Uterus (tissue), 4 donors: ENCODE measurements at places on chromosomes 11 and 22. TPM values are rescaled to one million over a fixed set of nuclear protein-coding genes. Genes with fewer than 3 reads are reported as not detected.
A peak's percentile ranks its signal among the peaks of the same experiment; 100 is the strongest.

GRCh38 chr11:19727246-19727645, 14.6 kb downstream of the NAV2 start:
- DNase-seq, result no peak
- H3K36me3 ChIP-seq, result no peaks in the 10 kb centered on the region
- no peaks in the 10 kb centered on the region for H3K27me3 ChIP-seq
- no peak overlapping the region for H3K27ac ChIP-seq

- no peak for DNase-seq
- no peaks in the 10 kb centered on the region for H3K27me3 ChIP-seq
- no peaks in the 10 kb centered on the region for H3K4me1 ChIP-seq
- no peak overlapping the region for H3K4me3 ChIP-seq
These were observed 570.6 kb downstream of the INSC start for GRCh38 chr11:15685306-15685705.

ACAD8 gene
- total RNA-seq, result 18.2 TPM

DNA sequence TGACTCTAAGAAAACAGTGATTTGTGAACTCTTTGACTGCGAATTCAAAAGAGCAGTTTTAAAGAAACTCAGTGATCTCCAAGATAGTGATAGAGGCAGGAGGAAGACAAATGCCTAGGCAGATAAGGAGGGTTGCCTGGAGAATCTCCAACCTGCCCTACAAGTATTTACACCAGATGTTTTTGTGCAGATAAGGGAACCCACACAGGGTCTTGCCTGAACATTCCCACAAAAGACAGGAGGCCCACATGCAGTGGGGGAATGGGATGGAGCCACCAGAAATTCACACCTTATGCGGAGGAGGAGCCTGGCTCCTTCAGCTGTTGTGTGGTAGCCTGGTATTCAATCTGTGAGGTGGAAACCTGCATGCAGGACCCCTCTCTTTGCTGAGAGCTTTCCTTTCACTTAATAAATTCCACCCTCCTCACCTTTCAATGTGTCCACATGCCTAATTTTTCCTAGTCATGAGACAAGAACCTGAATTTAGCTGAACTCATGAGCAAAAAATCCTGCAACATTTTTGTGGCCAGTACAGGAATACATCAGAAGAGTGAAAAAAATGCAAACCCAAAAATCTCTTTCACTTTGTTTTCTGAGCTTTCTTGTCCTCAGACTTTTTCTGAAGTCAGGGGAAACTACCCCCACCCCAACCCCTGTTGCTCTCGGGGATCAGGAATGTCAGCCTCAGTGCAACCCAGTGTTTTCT, 8.1 kb upstream of the GLYAT start:
- no peaks in the 10 kb centered on the region for H3K4me1 ChIP-seq
- no peak overlapping the region for H3K4me3 ChIP-seq
- no peak overlapping the region for H3K27ac ChIP-seq

DNA sequence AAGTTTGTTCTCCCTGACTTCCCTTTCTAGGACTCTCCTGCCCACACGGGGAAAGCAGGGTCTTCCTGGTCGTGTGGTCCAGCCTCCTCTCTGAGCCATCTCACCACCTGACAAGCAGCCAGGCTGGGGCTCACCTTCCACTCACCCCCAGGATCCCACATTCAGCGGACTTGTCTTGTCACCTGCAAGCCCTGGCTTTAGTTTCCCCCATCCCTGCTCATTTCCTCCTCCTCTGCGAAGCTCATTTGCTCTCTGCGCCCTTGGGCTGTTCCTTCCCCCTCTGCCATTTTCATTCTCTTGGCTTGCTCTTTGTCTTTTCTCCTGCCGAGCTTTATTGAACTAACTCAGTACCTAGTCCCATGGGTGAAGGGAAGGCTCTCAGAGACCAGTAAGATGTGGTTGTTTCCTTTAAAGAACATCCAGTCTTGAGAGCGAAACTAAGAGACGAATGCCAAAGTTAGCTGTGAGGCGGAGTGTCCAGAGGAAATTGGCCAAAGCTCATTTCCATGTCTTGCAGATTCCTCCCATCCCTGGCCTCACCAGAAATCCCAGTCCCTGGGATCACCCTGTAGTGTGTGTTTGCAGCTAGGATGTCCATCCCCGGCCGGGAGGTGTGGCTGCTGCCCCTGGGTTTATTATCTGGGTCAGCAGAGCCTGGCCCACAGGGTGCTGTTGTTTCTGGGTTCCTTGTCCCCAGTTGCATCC, 2.0 kb downstream of the ST14 start:
- H3K27me3 ChIP-seq, result no peaks in the 10 kb centered on the region
- no peak for DNase-seq
- no peak overlapping the region for H3K4me3 ChIP-seq
- H3K36me3 ChIP-seq, result no peaks in the 10 kb centered on the region
- H3K27ac ChIP-seq, result no peak overlapping the region
- H3K4me1 ChIP-seq, result no peaks in the 10 kb centered on the region

- no peaks in the 10 kb centered on the region for H3K4me1 ChIP-seq
- H3K27ac ChIP-seq, result peak overlapping the region; percentile 83
- no peaks in the 10 kb centered on the region for H3K36me3 ChIP-seq
These were observed 276.9 kb downstream of the FAM76B start for GRCh38 chr11:95512682-95513081.

E2F8 gene
- total RNA-seq, result not detected

- H3K4me3 ChIP-seq, result no peak overlapping the region
- H3K27ac ChIP-seq, result no peak overlapping the region
- H3K4me1 ChIP-seq, result no peaks in the 10 kb centered on the region
These were observed 1.5 kb downstream of the TPBGL start for GRCh38 chr11:75241906-75242644.

PTPN5 gene
- 0.55 TPM for total RNA-seq

GRCh38 chr11:75201771-75202170, 38.8 kb upstream of the TPBGL start:
- no peak overlapping the region for H3K27ac ChIP-seq
- H3K27me3 ChIP-seq, result no peaks in the 10 kb centered on the region
- no peaks in the 10 kb centered on the region for H3K36me3 ChIP-seq
- H3K4me3 ChIP-seq, result no peak overlapping the region

HTR3B gene
- not detected for total RNA-seq

- H3K4me1 ChIP-seq, result no peaks in the 10 kb centered on the region
- no peaks in the 10 kb centered on the region for H3K36me3 ChIP-seq
- H3K4me3 ChIP-seq, result no peak overlapping the region
- H3K27ac ChIP-seq, result no peak overlapping the region
- DNase-seq, result no peak
These were observed 2.1 kb upstream of the RTCB start for GRCh38 chr22:32414191-32414590.

C22orf23 gene
- 0.40 TPM for total RNA-seq

BARX2 gene
- not detected for total RNA-seq

SLC1A2 gene
- 1.0 TPM for total RNA-seq

- H3K36me3 ChIP-seq, result no peaks in the 10 kb centered on the region
- H3K27me3 ChIP-seq, result no peaks in the 10 kb centered on the region
- no peak for DNase-seq
- H3K4me1 ChIP-seq, result no peaks in the 10 kb centered on the region
These were observed 12.2 kb downstream of the LGR4 start for GRCh38 chr11:27460158-27460978.

OR52A1 gene
- total RNA-seq, result not detected

- H3K36me3 ChIP-seq, result no peaks in the 10 kb centered on the region
- H3K27me3 ChIP-seq, result no peaks in the 10 kb centered on the region
- no peak for DNase-seq
- H3K4me1 ChIP-seq, result no peaks in the 10 kb centered on the region
- H3K4me3 ChIP-seq, result no peak overlapping the region
These were observed 180.4 kb upstream of the B3GAT1 start for GRCh38 chr11:134592391-134592990.

GRCh38 chr11:80155412-80156017, 714.7 kb upstream of the TENM4 start:
- H3K27me3 ChIP-seq, result no peaks in the 10 kb centered on the region
- no peaks in the 10 kb centered on the region for H3K36me3 ChIP-seq
- no peak for DNase-seq
- H3K4me1 ChIP-seq, result no peaks in the 10 kb centered on the region
- H3K27ac ChIP-seq, result no peak overlapping the region

GRCh38 chr11:45609902-45610301, 55.5 kb downstream of the CHST1 start:
- H3K4me1 ChIP-seq, result no peaks in the 10 kb centered on the region
- no peaks in the 10 kb centered on the region for H3K36me3 ChIP-seq
- no peak overlapping the region for H3K27ac ChIP-seq
- DNase-seq, result no peak
- no peaks in the 10 kb centered on the region for H3K27me3 ChIP-seq

DNA sequence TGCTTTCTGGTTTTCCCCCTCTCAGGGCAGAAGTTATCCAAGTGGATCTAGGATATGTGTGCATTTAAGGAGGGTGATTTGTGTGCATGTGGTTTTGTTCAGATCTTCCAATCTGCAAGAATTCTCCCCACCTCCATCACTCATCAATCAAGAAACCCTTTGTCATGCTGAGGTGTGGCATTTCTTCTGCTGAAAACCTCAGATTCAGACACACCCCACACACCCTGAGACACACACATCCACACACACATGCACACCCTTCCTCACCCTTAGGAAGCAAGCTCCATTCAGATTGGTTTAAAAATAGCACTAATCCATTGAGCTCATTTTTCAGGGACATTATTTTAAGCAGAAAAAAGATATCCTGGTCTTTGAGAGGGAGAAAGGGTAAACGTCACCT, 106.1 kb upstream of the HSD17B12 start:
- H3K4me1 ChIP-seq, result peaks cover 29% of the 10 kb centered on the region
- no peak overlapping the region for H3K27ac ChIP-seq
- DNase-seq, result no peak
- no peak overlapping the region for H3K4me3 ChIP-seq
- H3K27me3 ChIP-seq, result peaks cover 19% of the 10 kb centered on the region

GRCh38 chr11:33889821-33890378, 2.0 kb downstream of the LMO2 start:
- no peaks in the 10 kb centered on the region for H3K4me1 ChIP-seq
- no peak overlapping the region for H3K27ac ChIP-seq
- no peak for DNase-seq
- no peaks in the 10 kb centered on the region for H3K27me3 ChIP-seq
- no peak overlapping the region for H3K4me3 ChIP-seq
- H3K36me3 ChIP-seq, result no peaks in the 10 kb centered on the region

GRCh38 chr22:36399472-36399778, 11.7 kb upstream of the MYH9 start:
- H3K4me3 ChIP-seq, result no peak overlapping the region
- no peaks in the 10 kb centered on the region for H3K36me3 ChIP-seq
- H3K4me1 ChIP-seq, result no peaks in the 10 kb centered on the region
- DNase-seq, result no peak
